ENCODE measurements at places on chromosomes 11 and 22. TPM values are rescaled to one million over a fixed set of nuclear protein-coding genes. Genes with fewer than 3 reads are reported as not detected.
A peak's percentile ranks its signal among the peaks of the same experiment; 100 is the strongest.

DNA sequence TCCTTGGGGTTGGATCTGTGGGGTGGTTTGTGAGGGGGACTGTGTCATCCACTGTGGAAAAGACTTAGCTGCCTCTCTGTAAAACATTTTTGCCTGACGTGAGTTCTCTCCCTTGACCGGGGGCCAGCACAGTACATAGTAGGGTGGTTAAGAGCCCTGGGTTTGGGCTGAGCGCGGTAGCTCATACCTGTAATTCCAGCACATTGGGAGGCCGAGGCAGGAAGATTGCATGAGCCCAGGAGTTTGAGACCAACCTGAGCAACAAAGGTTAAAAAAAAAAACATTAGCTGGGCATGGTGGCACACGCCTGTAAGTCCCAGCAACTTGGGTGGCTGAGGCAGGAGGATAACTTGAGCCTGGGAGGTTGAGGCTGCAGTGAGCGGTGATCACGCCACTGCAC is 74.7 kb upstream of the WNT7B start:
- DNase-seq, result no peak

CRYBB2 gene
- 0.81 TPM for total RNA-seq

DNA sequence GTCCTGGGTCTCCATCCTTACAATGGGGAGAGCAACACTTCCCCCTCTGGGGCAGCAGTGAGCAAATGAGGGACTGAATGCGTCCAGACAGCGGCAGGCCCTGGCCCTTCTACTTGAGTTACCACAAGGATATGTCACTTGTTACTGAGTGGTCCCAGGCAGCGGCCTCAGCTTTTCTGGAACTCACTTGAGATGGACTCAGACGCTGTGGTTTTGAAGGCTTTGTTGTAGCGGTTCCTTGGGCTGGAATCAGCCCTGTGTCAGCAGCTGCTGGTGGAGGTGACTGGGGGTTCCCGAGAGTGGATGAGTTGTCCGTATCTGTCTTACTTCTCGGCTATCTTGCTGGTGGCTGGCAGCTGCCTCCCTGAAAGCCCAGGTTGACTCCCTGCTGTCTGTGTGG is 77.0 kb downstream of the MICAL2 start:
- no peak for DNase-seq

DNA sequence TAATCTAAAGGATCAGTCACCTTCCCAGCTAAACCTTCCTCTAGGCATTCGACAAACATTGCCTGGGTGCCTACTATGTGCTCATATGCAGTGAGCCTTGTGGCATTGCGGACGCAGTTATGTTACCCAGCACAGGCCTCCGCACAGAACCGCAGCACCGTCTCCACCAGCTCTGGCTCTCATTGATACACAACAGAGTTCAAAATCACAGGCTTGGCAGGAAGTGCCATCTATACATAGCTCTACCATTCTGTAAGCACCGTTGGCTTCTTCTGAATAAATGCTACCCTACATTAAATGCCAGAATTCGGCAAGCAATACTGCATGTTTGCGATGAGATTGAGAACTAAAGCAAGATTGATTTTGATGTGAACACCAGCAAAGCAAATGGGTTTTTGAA is 31.0 kb downstream of the DSCAML1 start:
- DNase-seq, result no peak

GRCh38 chr11:71086687-71087258 is 165.6 kb downstream of the SHANK2 start:
- peak; percentile 38 for DNase-seq

PAX6 gene
- total RNA-seq, result 7.6 TPM

DNA sequence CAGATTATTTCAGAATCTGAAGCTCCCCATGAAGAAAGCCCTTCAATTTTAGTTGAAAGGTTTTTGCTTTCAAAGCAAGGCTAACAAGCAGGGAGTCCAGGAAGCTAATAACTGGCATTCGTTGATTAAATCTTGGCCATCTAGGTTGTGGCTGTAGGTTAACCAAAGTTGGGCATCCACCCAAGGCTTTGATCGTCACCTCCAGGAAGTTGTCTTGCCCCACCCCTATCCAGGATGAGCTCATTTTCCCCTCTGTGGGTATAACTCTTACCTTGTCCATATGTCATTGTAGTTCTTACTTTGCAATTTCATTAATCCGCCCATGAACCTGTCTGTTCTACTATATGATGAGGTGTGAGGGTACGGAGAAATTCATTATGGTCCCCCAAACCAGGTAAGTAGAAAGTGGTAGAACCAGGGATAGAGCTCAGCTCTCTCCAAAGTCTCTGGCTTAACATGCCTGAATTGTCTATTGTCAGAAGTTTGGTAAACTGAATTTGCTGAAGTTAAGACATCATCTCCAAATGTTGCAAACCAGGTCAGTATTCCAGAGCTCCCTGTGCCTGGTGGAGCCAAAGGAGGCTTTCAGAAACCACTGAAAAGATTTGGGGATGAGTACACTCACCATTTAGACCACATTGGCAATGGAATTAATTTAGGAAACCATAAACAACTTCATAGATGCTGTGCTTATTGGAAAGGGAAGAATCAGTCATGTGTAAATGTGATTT is 97.1 kb downstream of the CD44 start:
- no peak for DNase-seq

- DNase-seq, result no peak
Observed at GRCh38 chr11:33262011-33262645, 4.9 kb downstream of the HIPK3 start.

- DNase-seq, result no peak
Observed at GRCh38 chr11:72190631-72191071, 1.3 kb upstream of the FOLR1 start.

DNA sequence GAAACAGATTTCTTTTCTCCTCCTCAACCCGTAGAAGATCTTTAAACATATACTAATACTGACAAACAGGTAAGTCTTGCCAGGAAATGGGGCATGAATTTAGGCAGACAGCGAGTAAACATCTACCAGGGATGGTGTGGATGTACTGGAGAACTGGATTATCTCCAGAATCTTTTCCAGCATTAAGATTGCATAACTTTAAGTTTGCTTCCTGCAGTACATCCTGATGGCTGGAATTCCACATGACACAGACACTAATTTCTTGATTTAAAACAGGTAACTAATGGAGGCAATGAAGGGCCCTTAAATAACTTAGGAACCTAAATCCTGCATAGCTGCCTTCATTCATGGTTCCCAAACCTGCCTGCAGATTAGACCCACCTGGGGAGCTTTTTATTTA is 40.7 kb downstream of the JHY start:
- no peak for DNase-seq

DEFB108B gene
- not detected for total RNA-seq

FOLR1 gene
- total RNA-seq, result 6.4 TPM

DNA sequence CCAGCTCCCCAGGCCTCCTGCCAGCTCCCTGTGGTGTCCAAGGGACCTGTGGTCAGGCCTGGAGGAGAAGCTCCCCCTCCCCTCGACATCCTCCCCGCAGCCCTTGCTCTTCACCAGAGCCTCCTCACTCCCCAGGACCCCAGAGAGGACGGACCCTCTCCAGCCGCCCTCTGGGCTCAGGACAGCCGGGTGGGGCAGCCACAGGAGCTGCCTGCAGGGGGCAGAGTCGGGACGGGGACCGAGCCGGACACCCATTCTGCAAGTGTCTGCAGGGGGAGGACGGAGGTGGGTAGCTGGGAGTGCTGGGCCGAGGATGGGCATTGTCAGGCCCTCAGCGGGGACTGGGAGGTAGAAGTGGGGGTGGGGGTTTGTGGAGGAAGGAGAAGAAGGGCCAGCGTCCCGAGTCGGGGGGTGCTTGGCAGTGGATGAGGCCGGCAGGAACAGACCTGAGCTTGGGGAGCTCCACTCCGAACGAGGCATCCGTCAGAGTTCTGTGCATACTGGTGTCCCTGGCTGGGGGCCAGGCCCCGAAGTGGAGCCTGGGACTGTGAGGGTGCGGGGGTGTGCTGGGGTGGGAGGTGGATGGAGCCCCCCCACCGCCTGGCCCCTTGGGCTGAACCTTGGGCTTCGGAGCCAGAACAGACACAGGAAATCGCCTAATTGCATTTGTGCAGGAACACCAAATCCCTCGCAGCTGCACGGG is 15.2 kb downstream of the PRR33 start:
- peak; percentile 56 for DNase-seq

OR4P4 gene
- total RNA-seq, result not detected

GPHA2 gene
- total RNA-seq, result 0.41 TPM

DNA sequence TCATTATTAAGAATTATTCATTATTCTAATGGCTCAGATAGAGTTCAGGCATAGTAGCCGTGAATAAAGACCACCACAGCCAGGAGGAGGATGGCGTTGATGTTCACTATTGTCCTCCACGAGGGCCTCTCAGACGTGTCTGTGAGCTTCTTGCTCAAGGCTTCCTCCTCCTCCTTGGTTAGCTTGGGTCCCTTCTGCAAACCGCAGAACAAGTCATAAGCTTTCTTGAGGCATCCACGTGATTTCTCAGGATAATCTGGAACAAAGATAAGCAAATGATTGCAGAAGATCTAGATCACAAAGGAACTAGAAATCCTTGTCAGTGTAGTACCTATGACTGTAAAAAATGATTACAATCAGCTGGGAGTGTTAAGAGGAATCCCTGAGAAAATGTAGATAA is 13.6 kb upstream of the RFPL2 start:
- DNase-seq, result no peak

DNA sequence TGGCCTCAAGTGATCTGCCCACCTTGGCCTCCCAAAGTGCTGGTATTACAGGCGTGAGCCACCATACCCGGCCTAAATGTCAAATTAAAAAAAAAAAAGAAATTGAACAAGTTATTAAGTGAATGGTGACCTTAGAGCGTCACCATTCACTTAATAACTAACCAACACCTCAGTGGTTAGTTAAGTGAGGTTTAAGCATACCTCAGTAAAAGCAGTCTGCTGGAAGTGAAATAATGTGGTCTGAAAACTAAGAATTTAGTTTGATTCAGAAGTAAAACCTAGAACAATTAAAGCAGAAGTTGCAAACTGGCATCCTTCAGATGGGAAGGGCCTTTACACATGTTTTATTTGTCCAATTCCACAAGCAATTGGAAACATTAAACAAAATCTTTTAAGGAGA is 71.5 kb downstream of the FCHSD2 start:
- no peak for DNase-seq

FAM83F gene
- 21.3 TPM for total RNA-seq

- DNase-seq, result no peak
Observed at GRCh38 chr11:122807731-122808477, 30.4 kb upstream of the CRTAM start.

- DNase-seq, result no peak
Observed at GRCh38 chr22:46618667-46619066, 1.5 kb upstream of the GRAMD4 start.

GRCh38 chr11:131246663-131247062 is 123.8 kb upstream of the NTM start:
- DNase-seq, result peak; percentile 51

DNA sequence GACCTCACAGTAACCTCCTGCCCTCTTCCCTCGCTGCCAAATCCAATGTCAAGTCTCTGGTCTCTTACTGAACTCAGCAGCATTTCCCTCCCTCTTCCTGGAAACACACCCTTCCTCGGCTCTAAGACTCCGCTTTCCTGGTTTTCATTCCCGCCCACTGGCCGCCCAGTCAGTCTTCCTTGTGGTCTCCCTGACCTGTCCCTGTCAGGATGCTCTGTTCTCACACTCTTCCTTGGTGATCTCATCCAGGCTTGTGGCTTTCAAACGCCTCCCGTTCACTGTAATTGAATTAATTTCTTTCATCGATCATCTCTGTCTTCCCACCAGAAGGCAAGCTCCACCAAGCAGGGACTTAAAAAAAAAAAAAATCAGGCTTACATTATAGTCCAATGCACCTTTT is 33.5 kb downstream of the MYO18B start:
- DNase-seq, result no peak

DNA sequence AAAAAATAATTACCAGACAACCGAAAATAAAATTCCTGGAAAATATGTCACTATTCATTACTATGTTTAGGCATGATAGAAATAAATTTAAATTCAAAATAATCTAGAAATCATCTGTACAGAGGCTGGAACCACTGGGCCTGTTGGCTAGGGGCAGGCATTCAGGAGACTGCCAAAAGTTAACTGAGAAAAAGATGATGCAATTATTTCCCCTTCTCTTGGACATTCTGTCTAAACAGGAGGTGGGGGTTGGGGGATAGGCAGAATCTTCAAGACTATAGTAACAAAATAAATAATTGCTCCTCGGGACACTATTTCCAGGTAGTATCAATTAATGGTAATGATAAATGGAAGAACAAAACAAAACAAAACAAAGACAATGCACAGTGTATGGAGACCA is 14.1 kb downstream of the BTBD10 start:
- no peak for DNase-seq

DNA sequence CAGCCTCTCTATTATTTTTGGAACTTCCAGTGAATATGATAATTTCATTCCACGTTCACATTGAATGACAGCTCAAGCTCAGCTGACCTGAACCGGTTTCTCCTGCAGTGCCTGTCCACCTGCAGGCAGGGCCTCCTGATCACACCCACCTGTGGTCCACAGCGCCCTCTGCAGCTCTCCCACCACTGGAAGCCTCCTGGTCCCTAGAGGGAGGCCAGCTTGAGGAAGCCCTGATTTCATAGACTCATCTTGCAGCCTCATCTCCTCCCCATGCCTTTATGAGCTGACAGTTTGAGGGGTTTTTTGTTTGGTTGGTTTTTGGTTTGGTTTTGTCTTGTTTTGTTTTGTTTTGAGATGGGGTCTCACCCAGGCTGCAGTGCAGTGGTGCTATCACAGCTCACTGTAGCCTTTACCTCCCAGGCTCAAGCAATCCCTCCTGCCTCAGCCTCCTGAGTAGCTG is 29.9 kb upstream of the MALAT1 start:
- DNase-seq, result peak; percentile 75

DNA sequence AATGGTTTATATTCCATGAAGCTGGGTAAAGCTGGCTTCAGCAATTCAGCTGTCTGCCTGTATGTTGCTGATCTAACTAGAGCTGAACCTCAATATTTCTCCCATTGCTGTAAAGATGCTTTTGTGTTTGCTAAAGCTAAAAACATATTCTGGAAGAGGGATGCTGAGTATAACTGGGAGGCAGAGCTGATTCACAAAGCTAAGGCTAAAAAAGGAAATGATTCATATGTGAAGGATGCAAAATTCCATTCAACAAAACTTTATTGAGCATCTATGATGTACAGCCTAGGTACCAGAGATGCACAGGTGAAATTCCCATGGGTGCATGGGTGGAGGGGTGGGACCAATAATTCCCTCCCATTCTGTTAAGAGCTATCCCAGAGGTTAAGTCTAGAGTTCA is 193.9 kb downstream of the KIF18A start:
- no peak for DNase-seq

DNA sequence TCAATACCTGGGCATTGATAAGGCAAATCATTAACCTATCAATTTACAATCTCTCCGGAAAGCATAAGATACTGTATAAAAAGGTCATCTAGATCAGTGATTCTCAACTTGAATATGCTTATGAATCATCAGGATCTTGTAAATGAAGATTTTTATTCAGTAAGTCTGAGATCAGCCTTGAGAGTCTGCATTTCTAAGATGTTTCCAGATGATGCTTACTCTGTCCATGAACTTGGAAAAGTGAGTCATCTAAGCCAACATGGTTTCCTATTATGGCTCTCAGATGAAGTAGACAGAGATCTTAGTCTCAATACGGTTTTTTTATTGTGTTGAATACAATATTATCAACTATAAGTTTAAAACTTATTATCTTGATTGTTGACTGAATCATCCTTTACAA is 226.4 kb upstream of the KIRREL3 start:
- DNase-seq, result no peak

- no peak for DNase-seq
Observed at GRCh38 chr11:118052581-118053206, 24.2 kb upstream of the TMPRSS4 start.
